ENCODE measurements at places on chromosomes 7 and 10.

DNA sequence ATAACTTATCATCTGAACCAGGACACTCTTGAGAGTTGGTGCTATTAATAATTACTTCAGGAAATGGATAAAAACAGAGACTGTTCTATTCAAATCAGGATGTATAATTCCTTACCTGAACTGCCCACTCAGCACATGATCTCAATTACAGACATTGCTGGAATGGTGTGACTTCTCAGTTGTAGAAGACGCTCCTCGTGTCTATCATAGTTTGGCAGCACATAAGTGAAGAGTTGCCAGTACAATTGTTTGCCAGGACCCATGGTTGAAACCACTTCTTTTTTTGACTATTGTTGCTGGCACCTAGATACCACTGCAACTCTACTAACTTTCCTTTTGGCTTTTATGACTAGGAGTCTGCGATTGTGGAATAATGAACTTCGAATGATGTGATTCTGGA lies 105.4 kb downstream of the ZNF365 start:
- no peak for DNase-seq

- DNase-seq, result no peak
These were observed 207.1 kb upstream of the ETV1 start for GRCh38 chr7:14196555-14196954.

DNA sequence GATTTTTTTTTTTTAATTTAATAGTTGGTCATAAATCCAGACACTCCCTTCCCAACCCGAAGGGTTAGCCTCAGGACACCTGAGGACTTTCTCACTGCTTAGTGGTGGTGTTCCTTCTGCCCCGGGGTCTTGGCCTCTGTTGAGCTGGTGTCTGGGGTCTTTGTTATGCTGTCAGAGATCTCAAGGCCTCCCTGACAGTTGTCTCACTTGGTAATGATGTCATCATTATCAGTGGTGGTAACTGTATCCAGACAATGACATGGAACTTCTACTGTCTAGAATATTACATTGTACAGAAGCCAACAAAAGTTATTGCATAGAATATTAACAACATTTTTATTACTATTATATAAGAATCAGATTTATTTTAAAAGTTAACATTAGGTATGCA lies 32.9 kb downstream of the PPP2R2D start:
- DNase-seq, result no peak

DNA sequence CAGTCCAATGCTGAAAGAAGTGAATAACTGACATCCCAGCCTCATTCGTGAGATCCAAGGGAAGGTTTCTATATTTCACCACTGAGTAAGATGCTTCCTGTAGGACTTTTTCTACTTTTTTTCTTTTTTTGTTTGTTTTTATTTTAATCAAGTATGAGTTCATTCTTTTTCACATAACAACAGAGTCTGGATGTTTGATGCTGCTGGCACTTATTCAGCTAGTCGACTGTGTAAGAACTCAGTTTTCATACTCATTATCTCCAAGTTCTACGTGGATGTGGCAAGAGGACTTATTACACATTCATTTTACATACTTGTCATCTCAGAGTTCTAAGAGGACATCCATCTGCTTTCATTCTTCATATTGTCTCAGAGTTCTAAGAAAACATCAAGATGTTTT lies 86.9 kb downstream of the CPXM2 start:
- DNase-seq, result no peak

- no peak for DNase-seq
These were observed 158.4 kb upstream of the ZNF32 start for GRCh38 chr10:43806831-43807640.
